Suprapubic skin (tissue), 4 donors: ENCODE measurements at places on chromosomes 5 and 9.

DNA sequence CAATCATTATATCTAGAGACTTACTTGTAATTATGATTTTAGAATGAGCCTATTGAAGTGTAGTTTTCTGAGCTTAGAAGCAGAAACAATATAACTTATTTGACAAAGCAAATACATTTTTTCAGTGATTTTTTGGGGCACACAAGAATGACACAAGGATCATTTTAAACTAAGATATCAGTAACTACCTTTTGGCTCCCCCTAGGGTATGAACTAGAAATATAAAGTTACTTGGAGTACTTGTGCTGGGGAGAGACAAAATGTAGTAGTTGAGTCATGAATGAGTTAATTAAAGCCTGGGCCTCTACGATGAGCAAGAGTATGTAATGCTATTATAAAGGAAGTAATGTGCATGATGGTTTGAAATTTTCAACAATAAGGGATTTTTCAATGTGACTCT lies 1244.1 kb upstream of the ACO1 start:
- no peaks in the 10 kb centered on the region for H3K4me1 ChIP-seq
- no peak overlapping the region for H3K4me3 ChIP-seq
- DNase-seq, result no peak
- H3K27ac ChIP-seq, result no peak overlapping the region
- H3K36me3 ChIP-seq, result no peaks in the 10 kb centered on the region
- H3K27me3 ChIP-seq, result no peaks in the 10 kb centered on the region

- H3K27ac ChIP-seq, result no peak overlapping the region
- DNase-seq, result no peak
- no peak overlapping the region for H3K4me3 ChIP-seq
- peaks cover 32% of the 10 kb centered on the region for H3K4me1 ChIP-seq
- H3K27me3 ChIP-seq, result peaks cover 74% of the 10 kb centered on the region
These were observed 12.0 kb downstream of the LRRC26 start for GRCh38 chr9:137157618-137158415.

GRCh38 chr9:124088476-124088837 lies 76.9 kb downstream of the LHX2 start:
- no peaks in the 10 kb centered on the region for H3K36me3 ChIP-seq
- no peak overlapping the region for H3K4me3 ChIP-seq
- H3K27me3 ChIP-seq, result peaks cover 7% of the 10 kb centered on the region
- H3K27ac ChIP-seq, result no peak overlapping the region
- DNase-seq, result no peak

GRCh38 chr5:119171686-119172085 lies 100.8 kb downstream of the DMXL1 start:
- H3K36me3 ChIP-seq, result peaks cover 29% of the 10 kb centered on the region
- H3K4me1 ChIP-seq, result no peaks in the 10 kb centered on the region
- DNase-seq, result no peak
